GM23338 (cell line): ENCODE measurements at places on chromosomes 6 and 20. TPM values are rescaled to one million over a fixed set of nuclear protein-coding genes. Genes with fewer than 3 reads are reported as not detected.

DNA sequence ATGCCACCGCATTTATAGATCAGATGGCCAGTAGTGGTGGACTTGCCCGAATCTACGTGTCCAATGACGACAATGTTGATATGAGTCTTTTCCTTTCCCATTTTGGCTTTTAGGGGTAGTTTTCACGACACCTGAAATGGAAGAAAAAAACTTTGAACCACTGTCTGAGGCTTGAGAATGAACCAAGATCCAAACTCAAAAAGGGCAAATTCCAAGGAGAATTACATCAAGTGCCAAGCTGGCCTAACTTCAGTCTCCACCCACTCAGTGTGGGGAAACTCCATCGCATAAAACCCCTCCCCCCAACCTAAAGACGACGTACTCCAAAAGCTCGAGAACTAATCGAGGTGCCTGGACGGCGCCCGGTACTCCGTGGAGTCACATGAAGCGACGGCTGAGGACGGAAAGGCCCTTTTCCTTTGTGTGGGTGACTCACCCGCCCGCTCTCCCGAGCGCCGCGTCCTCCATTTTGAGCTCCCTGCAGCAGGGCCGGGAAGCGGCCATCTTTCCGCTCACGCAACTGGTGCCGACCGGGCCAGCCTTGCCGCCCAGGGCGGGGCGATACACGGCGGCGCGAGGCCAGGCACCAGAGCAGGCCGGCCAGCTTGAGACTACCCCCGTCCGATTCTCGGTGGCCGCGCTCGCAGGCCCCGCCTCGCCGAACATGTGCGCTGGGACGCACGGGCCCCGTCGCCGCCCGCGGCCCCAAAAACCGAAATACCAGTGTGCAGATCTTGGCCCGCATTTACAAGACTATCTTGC is 725 bp downstream of the EEF1A1 start:
- peak; percentile 57 for DNase-seq

- no peak for DNase-seq
Observed at GRCh38 chr20:558117-558516, 14.5 kb upstream of the CSNK2A1 start.

The USP49 gene
- 20.2 and 21.5 TPM in 2 replicates for total RNA-seq

GRCh38 chr6:42993445-42993844 is 9.1 kb downstream of the PPP2R5D start:
- DNase-seq = no peak

The NKX2-4 gene
- 0.35 and 2.1 TPM in 2 replicates for total RNA-seq

The MAFB gene
- 1.6 and 1.8 TPM in 2 replicates for total RNA-seq

DNA sequence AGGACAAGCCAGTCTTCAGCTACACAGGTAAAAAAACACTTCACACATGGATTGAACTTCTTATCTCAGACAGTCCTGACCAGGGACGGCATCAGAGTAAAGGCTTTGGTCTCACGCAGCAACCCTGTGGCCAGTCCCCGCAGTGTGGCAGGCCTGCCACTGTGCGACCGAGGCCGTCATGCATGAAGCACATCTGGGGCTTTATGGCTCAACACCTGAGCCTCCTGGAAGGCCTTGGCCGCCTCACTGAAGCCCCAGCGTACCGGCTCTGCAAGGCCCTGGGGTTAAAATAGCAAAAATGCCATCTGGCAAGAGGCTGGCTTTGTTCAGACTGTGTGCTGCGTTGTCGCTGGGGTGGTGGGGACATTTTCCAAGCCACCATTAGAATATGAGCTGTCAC is 32.8 kb downstream of the TBC1D7 start:
- DNase-seq = no peak

- no peak for DNase-seq
Observed at GRCh38 chr6:63537201-63537958, 34.9 kb upstream of the LOC128125822 start.

- DNase-seq = no peak
Observed at GRCh38 chr6:49902856-49903255, 36.5 kb upstream of the CRISP1 start.

The IMPG1 gene
- not detected in 2 replicates for total RNA-seq

The BAG2 gene
- 8.5 TPM in 2 replicates for total RNA-seq

- peak; percentile 92 for DNase-seq
Observed at GRCh38 chr6:135270676-135271536, 89.8 kb downstream of the MYB start.

- DNase-seq = peak; percentile 84
Observed at GRCh38 chr6:170529839-170530469, 23.2 kb downstream of the PSMB1 start.

- peak; percentile 44 for DNase-seq
Observed at GRCh38 chr20:33866398-33867100, 55.4 kb downstream of the CHMP4B start.

The CCDC28A gene
- 6.1 and 11.2 TPM in 2 replicates for total RNA-seq

The ATP6V1G2 gene
- total RNA-seq = 1.6 and 2.4 TPM in 2 replicates

DNA sequence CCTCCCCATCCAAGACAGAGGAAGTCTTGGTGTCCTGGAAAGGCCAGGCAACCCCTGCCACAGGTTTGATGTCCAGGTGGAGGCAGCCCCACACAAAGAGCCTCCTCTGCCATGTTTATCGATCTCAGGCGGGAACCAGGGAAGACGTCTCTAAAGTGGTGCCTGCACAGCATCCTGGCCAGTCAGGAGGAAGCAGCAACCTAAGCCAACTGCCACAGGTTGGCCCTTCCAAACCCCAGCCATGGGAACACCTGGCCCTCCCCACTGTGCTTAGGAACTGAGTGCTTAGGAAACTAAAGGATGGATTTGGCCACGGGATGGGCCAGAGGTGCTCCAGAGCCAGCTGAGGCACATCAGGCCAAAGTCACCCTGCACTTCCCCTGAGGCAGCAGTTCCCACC is 56.9 kb downstream of the CSE1L start:
- DNase-seq = no peak

The THBD gene
- total RNA-seq = 0.58 and 0.97 TPM in 2 replicates

GRCh38 chr6:86456821-86457220 is 480.5 kb upstream of the HTR1E start:
- DNase-seq = no peak

The SCRT2 gene
- total RNA-seq = 0.31 and 0.35 TPM in 2 replicates

GRCh38 chr20:59165891-59166709 is 2.5 kb downstream of the ZNF831 start:
- no peak for DNase-seq
